ENCODE measurements at places on chromosomes 2 and 18.

DNA sequence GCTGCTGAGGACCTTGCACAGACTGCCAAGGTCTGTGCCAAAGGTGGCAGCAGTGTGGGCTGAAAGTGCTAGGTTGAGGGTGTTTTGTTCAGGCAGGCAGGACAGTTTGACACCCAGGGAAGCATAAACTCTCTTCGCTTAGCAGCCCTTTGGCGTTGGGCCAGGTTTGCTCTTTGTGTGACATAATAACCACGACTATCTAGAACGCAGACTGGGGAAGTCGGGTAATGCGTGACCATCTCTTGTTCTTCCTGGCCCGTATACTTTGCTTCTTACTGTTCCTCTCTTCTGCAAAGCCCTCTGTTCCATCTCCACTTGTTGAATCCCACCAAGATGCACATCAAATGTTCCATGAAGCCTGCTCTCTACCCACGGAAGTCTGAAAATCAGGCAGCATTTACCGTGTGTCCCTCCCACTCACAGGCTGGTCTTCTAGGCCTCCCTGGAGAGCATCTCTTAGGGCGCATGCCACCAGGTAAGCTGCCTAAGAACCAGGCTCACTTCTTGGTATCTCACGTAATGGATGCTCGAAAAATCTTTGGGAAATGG is 96.7 kb upstream of the LMAN1 start:
- no peak for DNase-seq

DNA sequence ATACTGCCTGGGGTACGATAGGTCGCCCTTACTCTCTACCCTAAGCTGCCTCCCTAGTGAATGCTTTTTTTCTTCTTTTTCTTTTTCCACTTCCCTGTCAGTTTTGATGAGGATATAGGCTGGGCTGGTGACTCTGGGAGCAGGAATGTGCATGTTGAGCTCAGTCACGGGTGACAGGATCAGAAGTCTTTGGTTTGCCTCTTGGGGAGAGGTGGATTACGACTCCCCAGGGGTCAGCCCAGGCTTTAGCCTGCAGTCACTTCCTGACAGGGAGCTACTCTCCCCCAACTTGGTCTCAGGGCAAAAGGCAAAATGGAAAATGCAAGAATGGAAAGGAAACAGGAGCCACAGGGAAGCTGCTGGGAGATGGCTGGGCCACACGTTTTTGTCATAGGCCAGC is 57.3 kb downstream of the THNSL2 start:
- no peak for DNase-seq

- peak; percentile 89 for DNase-seq
Observed at GRCh38 chr2:39871291-39871761, 92.3 kb upstream of the THUMPD2 start.

- no peak for DNase-seq
Observed at GRCh38 chr2:43407935-43408334, 181.5 kb upstream of the ZFP36L2 start.

DNA sequence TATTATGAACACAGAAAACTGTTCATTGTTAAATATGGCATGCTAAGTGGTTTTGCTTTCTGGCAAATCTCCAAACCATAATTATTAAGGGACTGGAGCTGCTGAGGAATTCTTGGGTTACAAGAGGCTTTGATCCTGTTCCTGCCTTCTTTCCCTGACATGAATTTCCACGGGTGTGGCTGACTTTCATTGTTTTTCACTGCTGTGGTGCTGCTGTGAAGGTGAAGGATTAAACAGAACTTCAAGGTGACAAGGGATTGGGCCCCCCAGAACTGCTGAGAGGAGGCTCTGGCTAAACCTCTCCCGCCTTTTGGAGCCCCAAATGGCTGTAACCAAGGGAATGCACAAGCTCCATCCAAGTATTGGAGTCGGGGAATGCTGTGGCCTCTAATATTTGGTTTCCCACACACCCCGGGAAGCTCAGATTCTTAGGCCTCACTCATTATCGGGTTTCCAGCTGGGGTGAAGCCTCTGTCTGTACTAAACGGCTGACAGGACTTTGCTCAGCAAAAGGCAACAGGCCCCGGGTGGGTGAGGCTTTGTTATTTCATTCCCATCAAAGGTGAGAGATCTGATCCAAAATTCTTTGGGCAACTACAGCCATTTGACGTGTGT is 29.0 kb upstream of the ZFP36L2 start:
- DNase-seq: no peak

DNA sequence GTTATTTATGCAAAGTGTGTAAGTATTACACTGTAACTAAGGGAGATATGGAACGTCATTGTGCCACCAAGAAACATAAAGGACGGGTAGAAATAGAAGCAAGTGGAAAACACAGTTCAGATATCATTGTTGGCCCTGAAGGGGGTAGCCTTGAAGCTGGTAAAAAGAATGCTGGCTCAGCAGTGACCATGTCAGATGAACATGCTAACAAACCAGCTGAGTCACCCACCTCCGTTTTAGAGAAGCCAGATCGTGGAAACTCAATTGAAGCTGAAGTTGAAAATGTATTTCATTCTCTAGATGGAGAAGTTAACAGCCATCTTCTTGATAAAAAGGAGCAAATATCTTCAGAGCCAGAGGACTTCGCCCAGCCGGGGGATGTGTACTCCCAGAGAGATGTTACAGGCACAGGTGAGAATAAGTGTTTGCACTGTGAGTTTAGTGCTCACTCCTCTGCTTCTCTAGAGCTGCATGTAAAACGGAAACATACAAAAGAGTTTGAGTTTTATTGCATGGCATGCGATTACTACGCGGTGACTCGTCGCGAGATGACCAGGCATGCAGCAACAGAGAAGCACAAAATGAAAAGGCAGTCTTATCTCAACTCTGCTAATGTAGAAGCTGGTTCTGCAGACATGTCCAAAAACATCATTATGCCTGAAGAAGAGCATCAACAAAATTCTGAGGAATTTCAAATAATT is 36.1 kb downstream of the ZNF407 start:
- peak; percentile 24 for DNase-seq
